Kidney capillary endothelial cell (primary cell): ENCODE measurements at places on chromosomes 11 and 22.

GRCh38 chr11:59804061-59804460, 6.5 kb downstream of the MRPL16 start:
- DNase-seq: no peak

GRCh38 chr11:106409222-106409621, 331.8 kb downstream of the AASDHPPT start:
- DNase-seq: no peak

DNA sequence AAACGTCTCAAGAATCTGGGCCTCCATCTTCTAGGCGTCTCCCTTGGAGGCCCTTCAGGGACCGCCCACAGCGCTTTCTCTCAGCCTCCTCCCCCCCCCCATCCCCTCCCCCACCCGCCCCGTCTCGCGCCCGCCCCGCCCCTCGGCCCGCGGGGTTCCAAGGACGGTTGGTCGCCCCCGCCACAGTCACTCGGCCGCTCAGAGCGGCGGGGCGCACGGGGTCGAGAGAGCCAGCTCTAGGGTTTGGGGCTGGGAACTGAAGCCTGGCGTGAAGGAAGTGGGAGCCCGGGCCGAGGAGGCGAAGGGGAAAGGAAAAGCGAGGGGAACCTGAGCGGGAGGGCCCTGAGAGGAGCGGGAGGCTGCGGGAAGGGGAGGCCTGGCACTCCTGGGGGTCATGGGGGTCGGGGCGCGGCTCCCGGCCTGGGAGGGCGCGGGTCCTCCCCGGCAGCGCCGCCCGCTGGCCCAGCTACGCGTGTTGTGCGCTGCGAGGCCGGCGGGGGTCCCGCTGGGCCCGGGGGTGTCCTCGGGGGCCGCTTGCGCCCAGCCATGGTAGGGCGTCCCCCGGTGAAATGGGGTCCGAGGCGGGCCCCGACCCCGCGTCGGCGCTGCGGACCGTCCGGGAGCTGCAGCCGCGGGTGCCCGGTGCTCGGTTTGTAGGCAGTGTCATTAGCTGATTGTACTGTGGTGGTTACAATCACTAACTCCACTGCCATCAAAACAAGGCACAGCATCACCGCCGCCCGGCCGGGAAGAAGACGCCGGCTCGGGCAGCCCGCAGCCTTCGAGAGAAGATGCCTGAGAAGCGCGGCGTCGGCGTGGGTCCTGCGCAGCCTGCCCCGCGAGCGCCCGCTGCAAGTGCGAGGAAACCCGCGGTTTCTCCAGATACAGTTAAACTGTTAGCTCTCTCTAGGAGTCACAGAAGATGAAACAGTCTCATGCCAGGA, at the start of gene BTG4:
Gene BTG4 (minus strand): TSS at position 91 of the 944 bp plus-strand sequence. CDS start 13,610 bp downstream, outside the sequence.
- no peak for DNase-seq

DNA sequence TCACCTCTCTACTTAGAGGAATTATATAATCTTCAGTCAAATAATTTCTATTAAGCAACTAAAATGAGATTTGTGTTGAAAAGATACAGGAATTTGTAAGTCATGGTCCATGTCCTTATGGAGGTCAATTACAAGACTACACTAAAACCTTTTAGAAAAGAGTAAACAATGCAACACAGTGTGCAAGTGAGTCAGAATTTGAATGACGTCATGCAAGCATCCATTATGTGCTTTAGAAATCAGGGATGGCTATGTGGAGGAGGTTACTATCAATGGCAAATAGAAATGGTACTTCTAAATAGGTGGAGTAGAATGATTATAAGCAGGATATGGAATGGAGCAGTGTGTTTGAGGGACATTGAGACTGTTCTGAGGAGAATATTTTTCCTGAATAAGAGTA, 16.6 kb downstream of the OR10D3 start:
- DNase-seq: peak; percentile 9

DNA sequence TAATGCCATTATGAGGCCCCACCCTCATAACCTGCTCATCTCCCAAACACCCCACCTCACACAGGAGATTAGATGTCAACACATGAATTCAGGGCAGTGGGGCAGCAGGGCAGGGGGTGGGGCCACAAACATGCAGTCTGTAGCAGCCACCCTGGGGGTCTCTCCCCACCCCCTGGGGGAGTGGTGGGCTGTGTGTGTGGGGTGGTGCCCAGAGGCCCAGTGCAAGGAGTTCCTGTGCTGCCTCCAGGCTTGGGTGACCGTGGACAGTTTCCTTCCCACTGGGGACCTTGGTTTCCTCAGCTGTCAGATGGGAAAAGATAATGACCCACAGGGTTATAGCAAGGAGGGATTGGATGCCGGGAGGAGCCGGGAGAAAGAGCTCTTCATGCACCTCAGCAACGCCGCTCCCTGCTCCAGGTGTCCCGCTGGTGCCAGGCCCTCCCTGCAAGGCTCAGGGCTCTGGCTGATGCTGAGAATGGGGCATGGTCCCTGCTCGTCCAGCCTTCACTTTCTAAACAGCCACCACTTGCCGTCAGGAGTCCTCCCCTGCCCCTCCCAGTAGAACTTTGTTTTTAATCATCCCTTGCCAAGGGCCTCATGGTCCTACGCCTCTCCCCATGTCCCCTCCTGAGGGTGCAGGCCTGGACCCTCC, 2.0 kb upstream of the MRGPRF start:
- no peak for DNase-seq

- DNase-seq: no peak
Observed at GRCh38 chr11:119391275-119391674, 9.8 kb upstream of the USP2 start.

- no peak for DNase-seq
Observed at GRCh38 chr11:22460181-22460580, 122.0 kb downstream of the SLC17A6 start.

- no peak for DNase-seq
Observed at GRCh38 chr11:46832511-46833214, 13.4 kb downstream of the CKAP5 start.

DNA sequence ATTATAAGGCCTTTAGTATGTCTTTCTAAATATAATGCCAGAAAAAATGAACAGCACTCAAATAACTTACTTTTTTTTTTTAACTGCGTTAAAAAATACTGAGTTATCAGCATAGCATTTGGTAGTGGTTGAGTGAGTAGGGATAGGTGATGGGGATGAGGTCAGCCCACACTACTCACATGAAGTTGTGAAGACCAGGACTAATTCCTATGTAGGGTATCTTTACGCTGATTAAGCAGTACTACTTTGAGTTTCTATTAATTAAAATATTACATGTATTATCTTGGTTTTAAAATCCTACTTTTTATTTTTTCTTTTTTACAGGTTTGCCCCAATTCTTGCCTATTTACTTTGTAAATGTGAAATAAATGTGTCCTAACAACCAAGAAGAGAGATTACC, 13.5 kb downstream of the PHF21A start:
- DNase-seq: no peak

DNA sequence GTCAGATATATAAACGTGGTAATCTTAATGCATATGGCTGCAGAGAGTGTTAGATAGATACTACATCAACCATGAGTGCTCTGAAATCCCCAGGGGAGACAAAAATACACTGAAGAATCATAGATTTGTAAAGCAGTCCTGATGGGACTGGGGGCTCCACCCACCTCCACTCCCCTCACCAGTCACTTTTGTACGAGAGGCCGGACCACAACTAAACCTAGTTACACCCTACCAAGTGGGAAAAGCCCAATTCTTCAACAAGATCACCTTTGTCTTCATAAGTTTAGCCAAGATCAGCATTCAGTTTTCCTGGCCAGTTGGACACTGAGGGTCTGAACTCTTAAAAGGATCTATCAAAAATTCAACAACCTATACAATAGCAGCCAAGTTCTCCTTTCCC, 1.5 kb downstream of the SF1 start:
- DNase-seq: no peak

GRCh38 chr11:57527056-57527631, 3.4 kb downstream of the TIMM10 start:
- peak; percentile 66 for DNase-seq

- no peak for DNase-seq
Observed at GRCh38 chr11:131186629-131187101, 183.8 kb upstream of the NTM start.
